NB4 (cell line): ENCODE measurements at places on chromosomes 2 and 18.

DNA sequence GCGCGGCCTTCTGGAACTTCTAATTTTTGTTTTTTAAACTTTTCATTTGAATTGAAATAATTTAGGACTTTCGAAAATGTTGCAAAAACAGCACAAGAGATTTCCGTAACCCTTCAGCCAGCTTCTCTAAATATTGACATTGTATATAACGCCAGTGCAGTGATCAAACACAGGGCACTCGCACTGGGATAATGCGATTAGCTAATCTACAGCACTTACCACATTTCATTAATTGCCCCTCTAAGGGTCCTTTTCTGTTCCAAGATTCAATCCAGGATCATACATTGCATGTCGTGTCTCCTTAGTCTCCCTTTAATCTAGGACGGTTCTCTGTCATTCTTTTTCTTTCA lies 343 bp upstream of the CD302 start:
- peak; percentile 21 for DNase-seq

- DNase-seq, result peak; percentile 56
These were observed 187.0 kb downstream of the HAUS1 start for GRCh38 chr18:46291149-46291548.

DNA sequence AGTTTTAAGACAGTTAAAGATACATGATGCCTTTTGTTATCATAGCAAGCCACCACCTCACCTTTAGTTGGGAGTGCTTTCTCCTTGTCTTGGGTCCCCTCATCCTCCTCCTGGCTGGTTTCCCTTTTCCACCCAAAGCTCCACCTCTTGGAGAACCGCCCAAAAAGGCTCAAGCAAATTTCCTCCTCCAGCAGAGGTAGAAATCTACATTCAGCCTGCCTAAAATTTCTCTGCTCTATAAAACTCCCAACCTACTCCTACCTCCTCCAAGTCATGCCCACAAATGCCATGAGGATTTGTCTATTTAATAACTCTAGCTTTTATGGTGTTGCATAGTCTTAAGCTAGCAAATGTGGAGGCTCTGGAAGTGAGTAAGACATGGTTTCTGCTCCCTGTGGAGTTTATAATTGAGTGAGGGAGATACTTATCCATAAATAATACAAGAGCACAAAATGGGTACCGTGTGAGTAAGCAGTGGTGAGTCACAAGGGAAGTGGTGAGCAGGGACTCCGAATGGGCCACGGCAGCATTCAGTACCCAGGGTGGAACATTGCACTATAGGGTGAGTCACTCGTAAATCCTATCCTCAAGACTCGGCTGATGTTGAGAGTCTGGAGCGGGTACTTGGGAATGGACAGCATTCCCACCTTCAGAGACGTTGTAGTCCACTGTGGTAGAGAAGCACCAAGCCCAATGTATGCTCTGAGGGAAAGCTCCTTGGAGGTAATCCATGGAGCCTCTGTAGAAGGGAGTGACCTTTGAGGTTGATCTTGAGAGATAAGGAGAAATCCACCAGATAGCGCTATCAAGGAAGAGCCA lies 146.3 kb downstream of the RTN4 start:
- peak; percentile 95 for DNase-seq

DNA sequence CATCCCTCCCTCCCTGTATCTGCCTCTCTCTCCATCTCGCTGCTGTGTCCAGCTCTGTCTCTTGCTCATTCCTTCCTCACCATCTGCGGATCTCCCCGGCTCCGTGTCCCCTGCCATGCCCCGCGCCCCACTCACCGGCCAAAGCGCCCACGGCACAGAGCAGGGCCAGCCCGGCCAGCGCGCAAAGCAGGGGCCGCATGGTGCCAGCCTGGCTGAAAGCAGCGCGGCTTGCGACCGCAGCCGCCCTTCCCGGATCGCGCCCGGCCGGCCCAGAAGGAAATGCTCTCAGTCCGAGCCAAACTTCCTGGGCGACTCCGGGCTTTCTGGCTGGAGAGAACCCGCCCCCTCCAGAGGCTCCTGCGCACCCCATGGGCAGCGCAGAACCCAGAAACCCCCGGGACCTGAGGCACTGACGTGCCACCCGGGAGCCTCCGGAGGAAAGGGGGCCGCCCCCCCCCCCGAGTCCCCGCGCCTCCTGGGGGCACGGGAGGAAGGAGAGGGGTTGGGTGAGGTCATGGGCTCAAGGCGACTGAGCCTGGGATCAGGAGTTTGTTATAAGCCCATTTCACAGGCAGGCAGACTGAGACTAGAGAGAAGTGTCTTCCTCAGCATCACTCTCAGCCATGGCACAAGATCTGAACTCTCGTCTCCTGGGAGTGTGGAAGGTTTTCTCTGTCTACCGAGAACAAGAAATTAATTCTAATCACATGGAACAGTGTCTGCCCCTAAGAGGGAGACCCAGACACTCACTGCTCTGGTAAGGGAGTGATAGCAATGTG lies 45.2 kb upstream of the RAB6C start:
- DNase-seq, result no peak

GRCh38 chr2:178256382-178257042 lies 62.2 kb downstream of the OSBPL6 start:
- DNase-seq, result no peak

DNA sequence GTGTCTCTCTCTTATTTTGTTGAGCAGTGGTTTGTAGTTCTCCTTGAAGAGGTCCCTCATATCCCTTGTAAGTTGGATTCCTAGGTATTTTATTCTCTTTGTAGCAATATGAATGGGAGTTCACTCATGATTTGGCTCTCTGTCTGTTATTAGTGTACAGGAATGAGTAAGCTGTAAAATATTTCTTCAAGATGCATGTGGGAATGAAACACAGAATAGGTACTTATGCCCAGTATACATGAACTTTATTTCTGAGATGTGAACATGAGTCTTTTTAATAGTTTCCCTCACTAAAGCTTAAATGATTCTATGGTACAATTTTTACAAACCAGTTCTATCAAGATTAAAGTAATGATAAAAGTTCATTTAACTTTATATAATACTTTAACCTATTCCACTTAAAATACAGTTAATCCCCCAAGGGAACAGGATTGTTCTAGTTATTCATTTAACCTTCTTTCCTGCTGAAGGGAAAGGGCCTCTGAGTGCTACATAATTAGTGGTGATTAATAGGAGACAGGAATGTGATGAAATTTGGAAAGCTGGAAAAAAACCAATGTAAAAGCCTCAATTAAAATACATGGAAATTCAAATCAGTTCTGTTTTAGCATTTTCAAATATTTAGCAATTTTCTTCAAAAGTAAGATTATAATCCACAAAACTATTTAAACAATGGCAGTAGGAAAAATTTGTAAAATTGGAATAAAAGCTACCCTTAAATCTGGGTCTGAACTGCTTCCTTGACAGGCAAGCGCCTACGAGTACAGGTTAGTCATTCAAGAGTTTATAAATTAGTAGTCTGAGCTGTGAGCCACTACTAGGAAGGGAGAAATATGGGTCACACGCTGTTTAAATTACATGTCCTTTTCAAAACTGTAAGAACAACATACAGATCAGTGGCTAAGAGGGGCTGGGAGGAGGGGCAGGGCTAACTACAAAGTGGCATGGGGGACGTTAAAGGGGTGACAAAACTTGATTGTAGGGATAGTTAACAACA lies 28.9 kb downstream of the SPIRE1 start:
- no peak for DNase-seq

DNA sequence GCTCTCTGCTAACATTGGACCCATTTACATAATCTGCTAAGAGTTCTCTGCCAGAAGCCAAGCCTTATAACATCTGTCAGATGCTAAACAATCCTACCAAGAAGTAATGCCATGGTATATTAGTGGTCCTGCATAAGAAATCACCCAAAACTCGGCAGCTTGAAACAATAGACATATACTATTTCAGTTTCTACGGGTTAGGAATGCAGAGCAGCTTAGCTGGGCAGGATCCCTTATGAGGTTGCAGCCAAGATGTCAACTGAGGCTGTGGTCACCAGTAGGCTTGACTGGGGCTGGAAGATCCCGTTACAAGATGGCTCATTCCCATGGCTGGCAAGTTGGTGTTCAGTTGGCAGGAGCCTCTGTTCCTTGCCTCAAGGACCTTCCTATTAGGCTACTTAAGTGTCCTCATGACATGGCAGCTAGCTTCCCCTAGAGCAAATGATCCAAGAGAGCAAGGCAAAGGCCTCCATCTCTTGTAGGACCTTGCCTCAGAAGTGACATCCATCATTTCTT lies 25.1 kb upstream of the SOS1 start:
- DNase-seq, result no peak

- DNase-seq, result no peak
These were observed 1.0 kb upstream of the PMAIP1 start for GRCh38 chr18:59898609-59899297.

DNA sequence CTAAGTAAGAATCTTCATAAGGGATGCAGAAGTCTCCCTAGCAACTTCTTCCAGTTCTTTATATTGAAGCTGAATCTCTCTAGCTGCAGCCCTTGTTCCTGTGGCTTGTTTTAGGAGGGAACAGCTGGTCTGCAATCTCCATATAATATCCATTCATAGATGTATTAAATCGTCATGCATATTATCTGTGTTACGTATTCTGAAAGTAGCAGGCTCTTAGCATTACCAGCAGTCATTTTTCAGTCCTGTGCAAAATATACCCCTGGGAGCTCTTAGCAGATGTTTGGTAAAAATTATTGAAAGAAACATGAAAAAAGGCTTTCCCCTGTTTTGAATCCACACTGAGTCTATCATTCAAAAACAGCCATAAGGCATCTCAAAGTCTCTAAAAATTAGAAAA lies 385.3 kb downstream of the IRS1 start:
- DNase-seq, result no peak

DNA sequence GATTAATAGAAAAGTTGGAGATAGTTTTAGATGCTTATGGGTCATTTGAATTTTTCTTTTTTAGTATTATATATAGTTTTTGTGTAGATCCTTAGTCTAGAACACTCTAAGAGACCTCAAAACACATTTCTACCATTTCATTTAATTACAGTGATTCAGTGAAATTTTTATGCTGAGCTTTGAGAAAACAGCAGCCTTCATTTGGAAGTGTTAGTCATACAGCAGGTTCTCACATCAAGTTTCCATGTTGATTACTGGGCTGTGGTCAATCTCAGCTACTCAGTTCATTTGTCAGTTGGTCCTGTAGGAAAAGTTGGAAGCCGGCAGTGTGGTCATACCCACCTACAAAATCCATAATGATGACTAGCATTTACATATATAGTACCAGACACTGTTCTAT lies 37.9 kb downstream of the MAP3K19 start:
- no peak for DNase-seq

- DNase-seq, result no peak
These were observed 123.0 kb upstream of the ATP5MC3 start for GRCh38 chr2:175304541-175304940.

DNA sequence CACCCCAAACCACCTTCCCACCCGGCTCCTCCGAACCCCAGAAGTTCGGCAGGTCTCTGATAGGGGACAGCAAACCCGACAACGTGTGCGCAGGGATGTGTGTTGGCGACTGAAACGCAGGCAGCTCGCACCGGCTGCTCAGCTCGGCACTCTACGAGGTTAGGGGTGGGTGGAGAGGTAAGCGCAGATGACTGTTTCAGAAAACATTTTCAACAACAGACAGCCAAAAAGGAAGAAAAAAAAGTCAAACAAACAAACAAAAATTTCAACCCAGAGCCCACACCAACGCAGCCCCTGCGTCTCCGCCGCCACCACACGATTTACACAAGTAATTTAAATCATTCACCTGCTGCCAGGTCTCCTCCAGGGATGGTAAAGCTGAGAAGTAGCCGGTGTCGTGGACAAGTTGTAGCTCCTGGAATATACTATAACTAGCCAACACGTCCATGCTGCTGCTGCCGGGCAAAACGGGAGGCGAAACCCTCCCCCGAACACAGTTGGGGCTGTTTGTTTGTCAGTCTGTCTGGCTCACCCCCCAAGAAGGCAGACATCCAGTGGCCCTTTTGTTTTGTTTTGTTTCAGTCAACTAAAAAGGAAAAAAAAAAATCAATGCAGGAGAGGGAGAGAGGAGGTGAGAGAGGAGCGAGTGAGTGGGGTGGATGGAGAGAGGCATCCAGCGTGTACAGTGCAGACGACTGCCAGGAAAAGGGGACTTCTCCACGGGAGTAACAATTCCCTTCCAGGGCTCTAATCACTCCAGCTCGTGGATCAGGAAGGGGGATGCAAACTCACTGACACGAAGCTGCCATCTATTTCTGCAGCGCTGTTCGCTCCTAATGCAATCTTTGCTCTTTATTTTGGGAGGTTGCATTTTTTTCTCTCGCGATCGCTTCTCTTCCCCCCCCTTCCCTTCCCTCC lies at the start of gene KLF7:
TSS of gene KLF7 (minus strand) at position 828 of the 918 bp plus-strand sequence. CDS start at position 448, 380 bp downstream.
- peak; percentile 50 for DNase-seq

DNA sequence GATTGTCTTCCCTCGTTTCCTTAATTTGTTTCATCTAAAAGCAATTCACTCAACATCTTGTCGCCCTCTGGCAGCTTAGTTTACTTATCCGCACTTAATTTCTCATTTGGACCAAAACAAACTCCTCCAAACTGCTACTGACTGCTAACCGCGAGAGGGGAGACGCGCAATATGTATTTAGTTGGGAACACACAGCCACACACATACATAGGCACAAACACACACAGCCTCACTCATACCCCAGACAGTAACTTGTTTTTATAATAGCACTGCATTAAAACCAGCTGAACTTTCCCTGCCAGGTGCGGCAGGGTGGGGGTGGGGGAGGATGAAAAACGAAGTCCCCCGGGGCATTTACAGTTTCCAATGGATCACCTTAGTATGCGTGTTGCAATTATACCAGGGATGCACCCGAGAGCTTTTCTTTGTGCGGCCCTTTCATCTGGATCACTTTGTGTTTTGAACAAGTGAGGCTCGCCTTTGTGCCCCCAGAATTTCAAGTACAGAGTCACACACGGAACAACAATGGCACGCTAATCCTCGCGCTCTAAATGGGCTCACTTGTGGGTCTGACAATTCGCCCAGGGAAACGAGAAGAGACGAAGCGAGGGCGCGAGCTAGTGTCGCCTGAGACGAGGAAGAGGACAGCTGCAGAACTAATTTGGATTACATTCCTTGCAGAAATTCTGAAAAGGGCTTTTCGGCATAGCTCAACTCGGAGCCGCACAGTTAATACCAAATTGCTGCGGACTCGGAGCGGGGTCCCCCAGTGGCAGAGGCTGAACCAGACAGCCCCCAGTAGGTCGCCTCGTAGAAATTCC lies 2.4 kb downstream of the ERBB4 start:
- DNase-seq, result no peak

- DNase-seq, result no peak
These were observed 194.8 kb downstream of the NDUFA10 start for GRCh38 chr2:239830121-239831000.

DNA sequence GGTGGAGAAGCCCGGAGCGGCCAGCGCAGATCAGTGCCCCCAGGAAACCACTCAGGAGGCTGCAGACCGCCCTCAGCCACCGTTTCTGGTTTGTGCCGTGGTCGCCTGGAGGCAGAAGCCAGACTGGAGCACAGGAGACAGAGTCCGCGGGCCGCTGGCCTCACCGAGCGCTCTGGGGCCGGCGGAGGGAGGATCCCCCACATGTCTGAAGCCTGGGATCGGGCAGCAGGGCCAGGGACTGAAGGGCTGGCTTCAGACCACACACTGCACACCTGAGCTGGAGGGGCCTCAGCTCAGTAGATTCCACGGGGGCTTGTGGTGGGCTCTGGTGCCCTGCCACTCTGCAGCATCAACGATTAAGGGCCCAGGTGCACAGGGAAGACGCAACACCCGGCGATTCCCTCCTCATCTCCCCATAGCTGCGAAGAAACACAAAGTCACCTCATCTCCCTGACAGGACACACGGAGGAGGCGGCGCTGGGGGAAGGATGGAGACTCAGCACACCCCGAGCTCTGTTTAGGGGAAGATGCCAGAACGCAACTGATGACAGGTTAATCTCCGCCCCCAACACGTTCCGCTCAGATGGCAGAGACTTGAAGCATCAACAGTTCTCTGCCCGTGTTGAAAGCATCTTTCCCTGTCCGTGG lies 408.1 kb downstream of the GALR1 start:
- no peak for DNase-seq
